ENCODE measurements at places on chromosomes 1 and 21. TPM values are rescaled to one million over a fixed set of nuclear protein-coding genes. Genes with fewer than 3 reads are reported as not detected.

REN gene
- total RNA-seq = 2.9 TPM

PCP4 gene
- total RNA-seq = 5.5 TPM

PFKL gene
- 48.2 TPM for total RNA-seq

RPTN gene
- total RNA-seq = not detected

PLA2G2E gene
- total RNA-seq = not detected

Measured in right cardiac atrium (tissue), 5 donors.